ENCODE measurements at places on chromosomes 12 and 14. TPM values are rescaled to one million over a fixed set of nuclear protein-coding genes. Genes with fewer than 3 reads are reported as not detected.

SPTB gene
- not detected for total RNA-seq

LMNTD1 gene
- total RNA-seq: not detected

LRCOL1 gene
- total RNA-seq: not detected

TAS2R42 gene
- total RNA-seq: not detected

DCD gene
- not detected for total RNA-seq

TSHR gene
- total RNA-seq: not detected

CLEC4C gene
- not detected for total RNA-seq

ETFBKMT gene
- 3.2 TPM for total RNA-seq

HOXC12 gene
- not detected for total RNA-seq

DNAJC22 gene
- total RNA-seq: 1.5 TPM

TMEM63C gene
- total RNA-seq: not detected

PAX9 gene
- total RNA-seq: not detected

FAR2 gene
- 3.2 TPM for total RNA-seq

SNRNP35 gene
- 10.4 TPM for total RNA-seq
